ENCODE measurements at places on chromosomes 4 and X. TPM values are rescaled to one million over a fixed set of nuclear protein-coding genes. Genes with fewer than 3 reads are reported as not detected.

DNA sequence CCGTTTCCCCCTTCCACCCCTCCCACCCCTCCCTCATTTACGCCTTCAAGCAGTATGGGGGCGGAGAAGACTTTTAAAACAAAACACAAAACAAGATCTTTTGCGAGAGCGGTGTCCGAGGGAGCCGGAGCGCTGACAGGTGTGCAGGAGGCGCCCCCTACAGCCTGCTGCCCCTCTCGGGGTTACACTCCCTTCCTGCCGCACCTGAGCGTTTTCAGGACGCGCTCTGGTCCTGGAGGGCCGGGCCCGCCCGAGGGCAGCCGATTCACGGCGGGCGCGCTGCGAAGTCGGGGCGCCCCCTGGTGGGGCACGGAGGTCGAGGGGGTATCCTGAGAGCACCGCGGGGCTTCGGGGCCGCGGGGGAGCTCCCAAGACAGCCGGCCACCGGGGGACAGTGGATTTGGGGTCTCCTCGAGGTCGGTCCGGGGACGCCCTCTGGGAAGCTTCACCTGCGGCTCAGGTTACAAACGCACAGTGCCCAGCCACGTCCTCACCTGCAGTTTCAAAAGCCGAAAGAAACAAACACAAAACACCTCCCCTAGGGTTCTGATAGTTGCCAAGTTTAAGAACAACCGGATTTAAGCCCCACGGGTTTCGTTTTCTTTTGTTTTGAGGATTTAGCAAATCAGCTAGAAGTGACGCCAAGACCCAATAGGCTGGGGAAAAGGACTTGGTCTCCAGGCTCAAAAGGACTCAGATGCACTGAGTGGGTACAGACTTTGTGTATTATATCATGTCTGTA lies 8.0 kb upstream of the NEUROG2 start:
- peak; percentile 86 for DNase-seq
- peak overlapping the region; percentile 72 for H3K4me3 ChIP-seq
- H3K27ac ChIP-seq, result no peak overlapping the region
- peaks cover 3% of the 10 kb centered on the region for H3K36me3 ChIP-seq
- H3K4me1 ChIP-seq, result peaks cover 31% of the 10 kb centered on the region
- peaks cover 51% of the 10 kb centered on the region for H3K27me3 ChIP-seq

GRCh38 chr4:37998226-37998625 lies 38.0 kb downstream of the PTTG2 start:
- no peak overlapping the region for H3K27ac ChIP-seq
- H3K36me3 ChIP-seq, result peaks cover 2% of the 10 kb centered on the region
- DNase-seq, result no peak
- no peaks in the 10 kb centered on the region for H3K27me3 ChIP-seq

The CSAG2 gene
- total RNA-seq, result 0.88 TPM

DNA sequence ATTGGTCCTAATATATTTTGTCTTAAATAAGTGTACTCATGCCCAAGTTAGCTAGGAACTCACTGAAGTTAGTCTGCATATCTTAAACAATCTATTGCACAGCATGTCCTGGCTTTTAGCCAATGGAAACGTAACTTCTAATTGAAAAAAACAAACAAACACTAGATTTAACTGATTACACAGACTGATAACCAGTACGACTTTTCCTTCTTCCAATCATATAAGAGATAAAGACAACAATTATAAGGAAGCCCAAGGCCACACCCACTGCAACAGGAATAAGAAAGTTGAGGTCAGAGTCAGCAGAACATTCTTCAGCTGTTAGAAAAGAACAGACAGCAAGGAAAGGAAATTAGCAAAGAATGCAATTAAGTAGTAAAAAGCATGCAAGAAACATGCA lies 40.8 kb downstream of the LAMP2 start:
- H3K27ac ChIP-seq, result no peak overlapping the region
- H3K36me3 ChIP-seq, result peaks cover 8% of the 10 kb centered on the region
- no peak overlapping the region for H3K4me3 ChIP-seq
- H3K27me3 ChIP-seq, result no peaks in the 10 kb centered on the region
- peaks cover 13% of the 10 kb centered on the region for H3K4me1 ChIP-seq
- no peak for DNase-seq

GRCh38 chrX:69103539-69103938 lies 61.7 kb downstream of the PJA1 start:
- H3K4me1 ChIP-seq, result no peaks in the 10 kb centered on the region
- H3K36me3 ChIP-seq, result no peaks in the 10 kb centered on the region
- H3K27me3 ChIP-seq, result no peaks in the 10 kb centered on the region
- no peak overlapping the region for H3K4me3 ChIP-seq

- no peak overlapping the region for H3K27ac ChIP-seq
- H3K27me3 ChIP-seq, result no peaks in the 10 kb centered on the region
- H3K4me3 ChIP-seq, result no peak overlapping the region
- H3K36me3 ChIP-seq, result peaks cover 9% of the 10 kb centered on the region
Measured at GRCh38 chr4:169601016-169601771, 11.2 kb downstream of the NEK1 start.

The BST1 gene
- total RNA-seq, result 0.67 TPM

DNA sequence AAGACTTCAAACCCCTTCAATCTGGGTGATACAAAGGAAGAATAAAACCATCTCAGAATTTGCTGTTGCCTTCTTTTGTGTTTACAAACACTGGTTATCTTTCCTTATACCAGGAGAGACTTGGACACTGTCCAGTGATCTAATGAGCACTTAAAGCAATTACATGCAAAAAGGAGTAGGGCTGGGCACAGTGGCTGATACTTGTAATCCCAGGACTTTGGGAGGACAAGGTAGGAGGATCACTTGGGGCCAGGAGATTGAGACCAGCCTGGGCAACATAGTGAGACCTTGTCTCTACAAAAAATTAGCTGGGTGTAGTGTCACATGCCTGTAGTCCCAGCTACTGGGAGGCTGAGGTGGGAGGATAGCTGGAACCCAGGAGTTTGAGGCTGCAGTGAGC lies 95.7 kb upstream of the DRD5 start:
- DNase-seq, result no peak
- peaks cover under 1% of the 10 kb centered on the region for H3K4me1 ChIP-seq
- H3K4me3 ChIP-seq, result no peak overlapping the region
- H3K36me3 ChIP-seq, result no peaks in the 10 kb centered on the region
- no peak overlapping the region for H3K27ac ChIP-seq

The NWD2 gene
- not detected for total RNA-seq

The RADX gene
- 12.7 TPM for total RNA-seq

- no peaks in the 10 kb centered on the region for H3K27me3 ChIP-seq
- H3K4me1 ChIP-seq, result no peaks in the 10 kb centered on the region
- H3K4me3 ChIP-seq, result no peak overlapping the region
- H3K27ac ChIP-seq, result no peak overlapping the region
- DNase-seq, result no peak
Measured at GRCh38 chrX:27996132-27996531, 14.9 kb upstream of the DCAF8L1 start.

DNA sequence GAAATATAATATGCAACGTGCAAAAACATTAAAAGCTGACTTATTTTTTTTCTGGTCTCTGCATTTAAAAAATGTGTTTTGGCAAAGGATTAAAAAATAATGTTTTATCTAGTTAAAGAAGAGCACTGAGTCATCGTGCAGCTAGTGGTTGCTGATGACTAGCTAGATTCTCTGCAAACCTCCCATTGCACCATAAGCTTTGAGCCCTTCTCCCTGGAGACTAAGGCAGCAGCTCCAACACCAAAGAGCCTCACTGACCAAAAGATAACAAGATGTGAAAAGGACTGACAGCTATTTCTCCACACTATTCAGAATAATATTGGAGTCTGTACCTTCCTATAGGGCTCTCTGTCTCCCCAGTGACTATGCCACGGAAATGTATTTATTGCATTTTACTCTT lies 424.3 kb downstream of the SLITRK2 start:
- H3K4me3 ChIP-seq, result no peak overlapping the region
- H3K27ac ChIP-seq, result no peak overlapping the region
- H3K27me3 ChIP-seq, result no peaks in the 10 kb centered on the region
- H3K36me3 ChIP-seq, result no peaks in the 10 kb centered on the region
- no peaks in the 10 kb centered on the region for H3K4me1 ChIP-seq
- DNase-seq, result no peak

The SASH3 gene
- total RNA-seq, result 126 TPM

GRCh38 chr4:6582889-6583490 lies 8.0 kb downstream of the MAN2B2 start:
- H3K4me1 ChIP-seq, result no peaks in the 10 kb centered on the region
- H3K36me3 ChIP-seq, result peaks cover 57% of the 10 kb centered on the region
- peak; percentile 19 for DNase-seq
- H3K27me3 ChIP-seq, result no peaks in the 10 kb centered on the region
- no peak overlapping the region for H3K27ac ChIP-seq
- no peak overlapping the region for H3K4me3 ChIP-seq

The CXCL13 gene
- 2.8 TPM for total RNA-seq

GRCh38 chr4:73187325-73187724 lies 71.3 kb downstream of the ANKRD17 start:
- H3K4me1 ChIP-seq, result peaks cover 30% of the 10 kb centered on the region
- no peaks in the 10 kb centered on the region for H3K27me3 ChIP-seq
- no peak overlapping the region for H3K27ac ChIP-seq
- H3K36me3 ChIP-seq, result peaks cover 29% of the 10 kb centered on the region
- no peak for DNase-seq

The ESX1 gene
- not detected for total RNA-seq

The COX7B gene
- total RNA-seq, result 295 TPM

DNA sequence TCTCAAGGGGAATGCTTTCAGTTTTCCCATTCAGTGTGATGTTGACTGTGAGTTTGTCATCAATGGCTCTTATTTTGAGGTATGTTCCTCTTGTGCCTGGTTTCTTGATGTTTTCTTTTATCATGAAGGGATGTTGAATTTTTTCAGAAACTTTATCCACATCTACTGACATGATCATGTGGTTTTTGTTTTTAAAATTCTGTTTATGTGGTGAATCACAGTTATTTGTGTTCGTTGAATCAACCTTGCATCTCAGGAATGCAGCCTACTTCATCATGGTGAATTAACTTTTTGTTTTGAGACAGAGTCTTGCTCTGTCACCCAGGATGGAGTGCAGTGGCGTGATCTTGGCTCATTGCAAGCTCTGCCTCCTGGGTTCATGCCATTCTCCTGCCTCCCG lies 263.1 kb upstream of the KLF3 start:
- DNase-seq, result no peak
- H3K4me3 ChIP-seq, result no peak overlapping the region
- H3K4me1 ChIP-seq, result no peaks in the 10 kb centered on the region
- H3K27ac ChIP-seq, result no peak overlapping the region
- no peaks in the 10 kb centered on the region for H3K27me3 ChIP-seq
- no peaks in the 10 kb centered on the region for H3K36me3 ChIP-seq

- no peaks in the 10 kb centered on the region for H3K4me1 ChIP-seq
- H3K36me3 ChIP-seq, result peaks cover 2% of the 10 kb centered on the region
- DNase-seq, result no peak
- no peak overlapping the region for H3K4me3 ChIP-seq
- H3K27me3 ChIP-seq, result no peaks in the 10 kb centered on the region
Measured at GRCh38 chr4:136007991-136008390, 1524.3 kb downstream of the PCDH18 start.

- no peak overlapping the region for H3K27ac ChIP-seq
- H3K4me3 ChIP-seq, result no peak overlapping the region
- DNase-seq, result no peak
- H3K4me1 ChIP-seq, result peaks cover 26% of the 10 kb centered on the region
Measured at GRCh38 chrX:71867680-71868079, 43.0 kb upstream of the NHSL2 start.

GRCh38 chr4:54277691-54278090 lies 48.6 kb downstream of the PDGFRA start:
- H3K27me3 ChIP-seq, result peaks cover 35% of the 10 kb centered on the region
- no peak for DNase-seq
- no peaks in the 10 kb centered on the region for H3K36me3 ChIP-seq
- H3K27ac ChIP-seq, result no peak overlapping the region

The CDKL2 gene
- 0.97 TPM for total RNA-seq

- DNase-seq, result no peak
- H3K36me3 ChIP-seq, result no peaks in the 10 kb centered on the region
- H3K4me1 ChIP-seq, result no peaks in the 10 kb centered on the region
- H3K4me3 ChIP-seq, result no peak overlapping the region
Measured at GRCh38 chr4:47798165-47798564, 39.7 kb downstream of the CORIN start.

The PACRGL gene
- 9.8 TPM for total RNA-seq

The TMEM144 gene
- total RNA-seq, result not detected

DNA sequence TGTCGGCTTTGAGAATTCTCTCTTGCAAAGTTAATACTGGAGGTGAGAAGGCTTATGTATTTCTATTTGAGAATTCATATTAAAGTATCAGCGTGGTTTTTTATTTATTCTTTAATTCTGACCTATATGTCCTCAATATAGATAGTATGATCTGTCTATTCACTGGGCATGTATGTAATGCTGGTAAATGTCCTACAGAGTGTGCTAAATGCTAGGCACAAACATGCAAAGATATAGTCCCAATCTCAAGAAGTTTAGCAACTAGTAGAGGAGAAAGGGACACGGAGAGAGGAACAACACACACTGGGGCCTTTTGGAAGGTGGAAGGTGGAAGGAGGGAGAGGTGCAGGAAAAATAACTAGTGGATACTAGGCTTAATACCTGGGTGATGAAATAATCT lies 11.0 kb upstream of the BMPR1B start:
- no peaks in the 10 kb centered on the region for H3K36me3 ChIP-seq
- no peaks in the 10 kb centered on the region for H3K4me1 ChIP-seq
- no peak overlapping the region for H3K4me3 ChIP-seq
- H3K27ac ChIP-seq, result no peak overlapping the region
- no peak for DNase-seq
- peaks cover 3% of the 10 kb centered on the region for H3K27me3 ChIP-seq

The LRCH2 gene
- total RNA-seq, result not detected
